ENCODE measurements at places on chromosomes 7 and 10.

DNA sequence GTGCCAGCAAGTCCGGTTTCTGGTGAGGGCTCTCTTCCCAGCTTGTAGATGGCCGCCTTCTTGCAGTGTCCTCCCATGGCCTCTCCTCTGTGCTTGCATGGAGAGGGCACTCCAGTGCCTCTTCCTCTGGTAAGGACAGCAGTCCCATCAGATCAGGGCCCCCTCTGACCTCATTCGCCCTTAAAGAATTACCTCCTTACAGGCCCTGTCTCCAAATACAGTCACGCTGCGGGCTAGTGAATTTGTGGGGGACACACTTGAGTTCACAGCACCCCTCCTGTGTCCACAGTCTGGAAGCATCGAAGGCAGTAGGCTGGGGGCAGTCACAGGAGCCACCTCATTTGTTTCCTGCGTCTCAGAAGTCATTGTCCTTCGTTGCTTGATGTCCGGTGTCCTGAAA lies 54.6 kb downstream of the LHPP start:
- no peak for DNase-seq

DNA sequence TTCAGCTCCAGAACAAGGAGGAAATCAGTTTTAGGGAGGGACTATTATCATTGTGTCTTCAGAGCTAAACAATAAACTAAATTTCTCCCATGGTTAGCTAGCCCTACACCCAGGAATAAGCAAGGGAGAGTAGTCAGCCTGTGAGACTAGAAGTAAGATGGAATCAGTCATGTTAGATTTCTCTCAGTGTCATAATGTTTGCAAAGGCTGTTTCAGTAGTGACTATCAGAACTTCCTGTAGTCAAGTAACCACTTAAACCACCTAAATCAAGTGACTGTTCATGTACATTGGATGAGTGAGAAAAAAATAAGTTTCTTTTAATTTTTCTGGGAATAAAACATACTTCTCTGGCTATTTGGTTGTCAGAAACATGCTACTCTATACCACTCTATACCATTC lies 121.6 kb downstream of the KCND2 start:
- DNase-seq: no peak

DNA sequence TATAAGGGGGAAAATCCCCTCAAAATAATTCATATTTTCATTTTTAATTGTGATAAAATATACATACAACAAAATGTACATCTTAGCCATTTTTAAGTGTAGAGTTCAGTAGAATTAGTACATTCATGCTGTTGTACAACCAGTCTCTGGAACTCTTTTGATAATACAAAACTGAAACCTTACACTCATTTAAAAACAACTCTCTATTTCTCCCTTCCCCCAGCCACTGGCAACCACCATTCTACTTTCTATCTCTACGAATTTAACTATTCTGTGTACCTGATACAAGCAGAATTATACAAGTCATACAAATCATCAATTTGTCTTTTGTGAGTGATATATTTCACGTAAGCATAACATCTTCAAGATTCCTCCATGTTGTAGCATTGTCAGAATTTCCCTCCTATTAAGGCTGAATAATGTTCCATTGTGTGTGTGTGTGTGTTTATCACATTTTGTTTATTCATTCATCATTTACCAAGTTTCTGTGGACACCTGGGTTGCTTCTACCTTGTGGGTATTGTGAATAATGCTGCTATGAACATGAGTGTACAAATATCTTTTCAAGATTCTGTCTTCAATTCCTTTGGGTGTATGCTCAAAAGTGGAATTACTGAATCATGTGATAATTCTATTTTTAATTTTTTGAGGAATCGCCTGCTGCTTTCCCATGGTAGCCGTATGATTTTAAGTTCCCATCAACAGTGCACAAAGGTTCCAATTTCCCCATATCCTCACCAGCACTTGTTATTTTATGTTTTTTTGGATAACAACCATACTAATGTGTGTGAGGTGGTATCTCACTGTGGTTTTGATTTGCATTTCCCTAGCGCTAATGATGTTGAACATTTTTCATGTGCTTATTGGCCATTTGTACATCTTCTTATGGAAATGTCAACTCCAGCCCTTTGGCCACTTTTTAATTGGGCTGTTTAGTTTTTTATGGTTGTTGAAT lies 4.7 kb upstream of the EBLN1 start:
- DNase-seq: no peak

DNA sequence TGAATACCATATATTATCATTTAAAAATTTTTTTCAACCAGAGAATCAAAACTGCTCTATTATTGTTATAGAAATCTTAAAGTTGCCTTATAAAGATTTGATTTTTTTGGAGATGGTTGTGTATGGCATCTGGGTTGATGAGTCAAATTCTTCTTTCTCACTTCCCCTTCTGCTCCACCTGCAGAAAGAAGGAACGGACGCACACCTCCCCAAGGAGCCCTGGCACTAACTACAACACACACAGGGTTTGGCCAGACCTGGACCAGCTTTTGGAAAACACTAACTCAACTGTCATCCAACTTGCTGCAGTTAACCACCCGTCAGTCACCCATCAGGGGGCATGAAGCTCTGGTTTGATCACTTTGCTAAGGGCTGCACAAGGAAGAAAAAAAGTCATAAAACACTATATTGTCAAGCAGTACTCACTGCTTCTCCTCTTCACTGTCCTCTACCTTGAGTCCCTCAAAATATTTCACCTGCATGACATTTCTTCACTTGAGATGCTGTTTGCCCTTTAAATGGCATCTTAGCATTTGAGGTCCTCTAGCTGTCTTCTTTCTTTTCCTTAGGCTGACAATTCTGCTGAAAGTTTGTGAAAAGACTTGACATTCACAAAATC lies 266.7 kb upstream of the PHF14 start:
- DNase-seq: no peak

GRCh38 chr7:94041529-94041928 lies 37.4 kb upstream of the BET1 start:
- DNase-seq: no peak

DNA sequence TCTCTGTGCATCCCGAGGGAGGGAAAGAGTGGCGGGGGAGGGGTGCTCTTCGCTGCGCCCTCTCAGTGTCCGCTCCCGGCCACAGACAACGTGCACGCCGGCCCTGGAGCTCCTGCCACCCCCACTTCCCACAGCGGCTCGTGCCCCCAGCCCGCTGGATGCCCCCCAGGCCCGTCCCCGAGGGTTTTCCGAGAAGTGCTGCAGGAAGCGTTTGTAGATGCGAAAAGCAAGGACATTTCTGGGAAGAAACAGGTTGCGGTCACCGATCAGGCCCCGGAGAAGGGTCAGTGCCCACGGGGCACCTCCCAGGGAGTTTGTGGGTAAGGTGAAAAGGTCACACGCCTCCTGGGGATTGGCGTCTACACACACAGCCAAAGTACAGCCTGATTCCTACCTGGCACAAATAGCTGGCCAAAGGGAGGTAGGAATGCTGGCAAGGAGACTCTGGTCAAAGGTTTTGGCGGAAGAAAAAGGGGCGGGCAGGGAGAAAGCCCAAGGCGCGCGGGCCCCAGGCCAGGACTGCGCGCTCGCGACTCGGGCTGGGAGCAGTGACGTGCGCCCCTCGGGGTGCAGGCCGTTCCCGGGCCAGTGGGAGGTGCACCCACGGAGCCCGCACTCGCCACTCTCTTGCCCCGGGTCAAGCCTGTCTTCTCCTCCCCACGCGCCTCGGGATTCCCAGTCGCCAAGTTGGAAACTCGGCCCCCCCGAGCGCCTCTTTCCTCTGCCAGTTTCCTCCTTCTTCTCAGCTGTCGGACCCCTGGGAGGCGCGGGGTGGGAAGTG lies 1.5 kb upstream of the NRP1 start:
- no peak for DNase-seq

GRCh38 chr7:64873155-64873500 lies 29.9 kb upstream of the ZNF273 start:
- DNase-seq: no peak

- DNase-seq: no peak
These were observed 1.2 kb downstream of the EZH2 start for GRCh38 chr7:148882841-148883265.
